ENCODE measurements at places on chromosomes 13 and 19.

GRCh38 chr13:101552786-101553185, 100.3 kb downstream of the ITGBL1 start:
- H3K27me3 ChIP-seq: no peaks in the 10 kb centered on the region
- no peaks in the 10 kb centered on the region for H3K36me3 ChIP-seq
- DNase-seq: no peak
- no peak overlapping the region for H3K4me3 ChIP-seq
- no peak overlapping the region for H3K27ac ChIP-seq
- no peaks in the 10 kb centered on the region for H3K4me1 ChIP-seq

DNA sequence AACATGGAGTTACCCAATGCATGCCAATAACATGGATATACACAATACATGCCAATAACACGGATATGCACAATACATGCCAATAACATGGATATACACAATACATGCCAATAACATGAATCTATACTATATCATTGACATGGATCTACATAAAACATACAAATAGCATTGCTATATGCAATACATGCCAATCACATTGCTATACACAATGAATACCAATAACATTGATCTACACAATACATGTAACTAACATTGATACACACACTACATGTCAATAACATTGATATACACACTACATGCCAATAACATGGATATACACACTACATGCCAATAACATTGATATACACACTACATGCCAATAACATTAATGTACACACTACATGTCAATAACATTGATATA, 932 bp upstream of the PIP5K1C start:
- DNase-seq: no peak
- peaks cover 52% of the 10 kb centered on the region for H3K4me1 ChIP-seq
- peaks cover 10% of the 10 kb centered on the region for H3K27me3 ChIP-seq
- no peak overlapping the region for H3K4me3 ChIP-seq

- H3K27ac ChIP-seq: no peak overlapping the region
- H3K36me3 ChIP-seq: no peaks in the 10 kb centered on the region
- H3K4me1 ChIP-seq: no peaks in the 10 kb centered on the region
- DNase-seq: no peak
- no peak overlapping the region for H3K4me3 ChIP-seq
These were observed 901.4 kb downstream of the EFNB2 start for GRCh38 chr13:105634059-105634458.

DNA sequence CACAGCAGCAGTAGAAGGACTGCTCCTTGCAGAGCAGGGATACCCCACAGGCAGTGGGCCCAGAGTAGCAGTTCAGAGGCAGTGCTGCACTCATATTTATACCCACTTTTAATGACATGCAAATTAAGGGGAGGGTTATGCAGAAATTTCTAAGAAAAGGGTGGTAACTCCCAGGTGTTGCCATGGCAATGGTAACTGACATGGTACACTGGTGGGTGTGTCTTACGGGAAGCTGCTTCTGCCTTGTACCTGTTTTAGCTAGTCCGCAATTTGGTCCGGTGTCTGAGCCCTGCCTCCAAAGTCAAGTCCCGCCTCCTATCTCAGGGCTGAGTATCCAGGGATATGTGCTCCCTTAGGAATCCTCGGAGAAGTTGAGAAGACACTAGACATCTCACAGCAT, 79.2 kb upstream of the UQCRFS1 start:
- no peak overlapping the region for H3K27ac ChIP-seq
- no peaks in the 10 kb centered on the region for H3K4me1 ChIP-seq
- H3K4me3 ChIP-seq: no peak overlapping the region
- no peak for DNase-seq
- H3K27me3 ChIP-seq: no peaks in the 10 kb centered on the region

GRCh38 chr13:44388427-44389059, 14.9 kb downstream of the SERP2 start:
- no peaks in the 10 kb centered on the region for H3K4me1 ChIP-seq
- DNase-seq: no peak
- no peaks in the 10 kb centered on the region for H3K27me3 ChIP-seq
- no peak overlapping the region for H3K27ac ChIP-seq
- no peak overlapping the region for H3K4me3 ChIP-seq

DNA sequence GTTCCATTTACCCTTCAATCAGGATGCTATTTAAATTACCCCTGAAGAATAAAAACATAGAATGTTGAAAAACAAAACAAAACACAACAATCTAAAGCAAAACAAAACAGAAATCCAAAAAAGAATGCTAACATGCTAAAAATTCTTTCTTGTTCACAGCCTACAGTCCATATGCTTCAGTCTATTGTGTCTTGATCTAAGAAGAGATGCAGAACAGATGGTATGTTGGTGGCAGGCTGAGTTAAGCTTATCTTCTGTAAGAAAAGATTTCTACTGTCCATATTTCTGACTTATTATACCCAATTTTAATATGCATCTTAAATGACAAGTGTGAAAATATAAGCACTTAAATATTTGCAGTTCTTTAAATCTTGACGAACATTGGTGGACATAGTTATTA, 356.1 kb upstream of the SLITRK1 start:
- no peak overlapping the region for H3K4me3 ChIP-seq
- H3K4me1 ChIP-seq: no peaks in the 10 kb centered on the region
- DNase-seq: no peak
- no peaks in the 10 kb centered on the region for H3K27me3 ChIP-seq

DNA sequence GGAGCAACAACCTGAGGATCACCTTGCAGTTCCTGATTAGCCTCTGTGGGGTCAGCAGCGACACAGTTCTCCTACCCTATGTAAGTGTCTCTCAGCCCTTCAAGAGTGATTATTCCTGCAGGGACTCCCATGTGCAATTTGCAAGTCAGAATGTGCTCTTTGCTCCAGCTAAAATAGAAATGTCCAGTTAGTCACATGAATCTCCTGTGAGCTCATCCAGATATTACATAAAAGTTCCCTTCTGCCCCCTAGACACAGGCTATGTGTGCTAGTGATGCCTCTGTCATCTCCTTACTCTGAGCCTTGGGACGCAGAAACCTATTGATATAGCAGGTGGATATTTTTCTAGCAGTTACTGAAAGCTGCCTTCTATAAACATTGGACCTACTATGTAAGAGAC, 105.5 kb downstream of the ZAR1L start:
- no peaks in the 10 kb centered on the region for H3K27me3 ChIP-seq
- no peak overlapping the region for H3K4me3 ChIP-seq
- H3K27ac ChIP-seq: no peak overlapping the region
- DNase-seq: no peak
- H3K36me3 ChIP-seq: peaks cover 5% of the 10 kb centered on the region
- no peaks in the 10 kb centered on the region for H3K4me1 ChIP-seq

- no peaks in the 10 kb centered on the region for H3K27me3 ChIP-seq
- H3K36me3 ChIP-seq: no peaks in the 10 kb centered on the region
- H3K27ac ChIP-seq: no peak overlapping the region
- no peaks in the 10 kb centered on the region for H3K4me1 ChIP-seq
These were observed 10.2 kb upstream of the FUT2 start for GRCh38 chr19:48685583-48685982.

- no peaks in the 10 kb centered on the region for H3K4me1 ChIP-seq
- DNase-seq: no peak
- peaks cover 100% of the 10 kb centered on the region for H3K36me3 ChIP-seq
- no peaks in the 10 kb centered on the region for H3K27me3 ChIP-seq
- no peak overlapping the region for H3K27ac ChIP-seq
These were observed 13.5 kb downstream of the ESD start for GRCh38 chr13:46783504-46783903.

- peaks cover 19% of the 10 kb centered on the region for H3K4me1 ChIP-seq
- H3K4me3 ChIP-seq: peak overlapping the region; percentile 26
- H3K36me3 ChIP-seq: no peaks in the 10 kb centered on the region
- H3K27ac ChIP-seq: no peak overlapping the region
- H3K27me3 ChIP-seq: peaks cover 100% of the 10 kb centered on the region
These were observed 8.6 kb upstream of the CDX2 start for GRCh38 chr13:27977476-27978300.

GRCh38 chr19:58279042-58279924, 528 bp downstream of the ZNF8 start:
- H3K4me3 ChIP-seq: peak overlapping the region; percentile 98
- peaks cover 17% of the 10 kb centered on the region for H3K36me3 ChIP-seq
- H3K27me3 ChIP-seq: no peaks in the 10 kb centered on the region
- H3K4me1 ChIP-seq: peaks cover 17% of the 10 kb centered on the region

DNA sequence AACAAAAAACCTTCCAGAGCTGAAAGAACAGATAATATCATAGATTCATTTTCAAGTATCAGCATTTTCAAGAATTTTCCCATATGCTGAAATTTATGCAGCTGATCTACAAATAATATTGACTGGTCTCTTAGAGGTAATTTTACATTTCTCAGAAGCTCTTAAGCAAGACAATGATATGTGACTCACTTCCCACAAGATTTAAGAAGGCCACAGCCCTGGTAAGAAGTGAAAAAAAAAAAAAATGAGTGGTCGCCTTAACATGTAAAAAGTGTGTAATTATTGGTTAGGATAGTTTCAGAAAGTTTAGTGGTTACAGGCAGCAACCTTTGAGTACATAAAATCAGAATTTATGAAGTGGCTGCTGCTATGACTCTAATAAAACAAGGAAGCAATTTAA, 54.5 kb downstream of the NUFIP1 start:
- H3K27me3 ChIP-seq: no peaks in the 10 kb centered on the region
- H3K27ac ChIP-seq: no peak overlapping the region
- H3K4me1 ChIP-seq: peaks cover 11% of the 10 kb centered on the region
- DNase-seq: no peak
- no peaks in the 10 kb centered on the region for H3K36me3 ChIP-seq
- no peak overlapping the region for H3K4me3 ChIP-seq

GRCh38 chr13:33172400-33172799, 113.2 kb downstream of the STARD13 start:
- no peaks in the 10 kb centered on the region for H3K27me3 ChIP-seq
- H3K36me3 ChIP-seq: no peaks in the 10 kb centered on the region
- no peaks in the 10 kb centered on the region for H3K4me1 ChIP-seq
- no peak overlapping the region for H3K27ac ChIP-seq
- DNase-seq: no peak
- no peak overlapping the region for H3K4me3 ChIP-seq

DNA sequence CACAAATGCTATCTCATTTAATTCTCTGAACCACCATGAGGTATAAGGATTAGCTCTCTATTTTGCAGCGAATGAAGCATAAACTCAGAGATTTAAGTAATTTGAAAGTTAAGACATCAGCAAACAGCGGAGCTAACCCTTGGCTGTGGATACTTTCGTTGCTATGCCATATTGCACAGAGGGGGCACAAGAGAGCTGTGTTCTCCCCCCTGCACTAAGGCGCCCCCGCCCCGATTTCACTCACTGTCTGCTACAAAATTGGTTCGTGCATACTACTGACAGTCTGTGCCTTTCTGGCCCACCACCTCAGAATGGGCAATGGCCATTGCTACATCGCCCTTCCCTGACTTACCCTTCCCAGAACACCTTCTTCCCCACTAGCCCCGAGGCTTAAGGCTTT, 105.7 kb upstream of the OBI1 start:
- no peak for DNase-seq
- no peaks in the 10 kb centered on the region for H3K4me1 ChIP-seq
- H3K27ac ChIP-seq: no peak overlapping the region
- no peaks in the 10 kb centered on the region for H3K36me3 ChIP-seq
- H3K4me3 ChIP-seq: no peak overlapping the region
- H3K27me3 ChIP-seq: no peaks in the 10 kb centered on the region

DNA sequence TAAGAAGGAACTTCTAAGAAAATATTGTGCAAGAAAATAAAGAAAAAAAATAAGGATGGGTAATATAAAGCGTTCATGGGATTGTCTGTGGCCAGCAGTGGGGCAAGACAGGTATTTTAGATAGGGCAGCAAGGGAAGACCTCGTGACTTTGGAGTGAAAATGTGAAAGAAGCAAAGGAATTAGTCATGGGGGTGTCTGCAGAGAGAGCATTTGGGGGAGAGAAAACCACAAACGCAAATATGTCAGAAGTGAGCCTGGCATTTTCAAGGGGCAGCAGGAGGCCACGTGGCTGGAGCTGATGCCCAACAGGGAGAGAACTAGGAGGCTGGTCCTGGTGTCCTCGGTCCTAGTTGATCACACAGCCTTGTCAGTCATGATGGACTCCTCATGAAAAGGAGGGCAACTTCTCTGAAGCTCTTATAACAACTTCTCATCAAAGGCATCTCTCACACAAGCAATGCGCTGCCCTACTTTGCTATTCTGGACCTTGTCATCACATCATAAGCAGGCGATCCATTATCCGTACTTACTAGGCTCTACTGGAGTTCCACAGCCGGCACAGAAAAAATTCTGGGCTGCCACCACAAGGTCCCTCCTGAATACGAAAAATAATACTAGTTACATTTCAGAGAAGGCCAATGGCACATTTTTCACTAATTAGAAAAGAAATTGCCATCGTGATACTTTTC, 31.0 kb downstream of the RUBCNL start:
- peaks cover 12% of the 10 kb centered on the region for H3K36me3 ChIP-seq
- no peak overlapping the region for H3K27ac ChIP-seq
- H3K4me1 ChIP-seq: peaks cover 32% of the 10 kb centered on the region
- H3K27me3 ChIP-seq: no peaks in the 10 kb centered on the region
- no peak overlapping the region for H3K4me3 ChIP-seq

DNA sequence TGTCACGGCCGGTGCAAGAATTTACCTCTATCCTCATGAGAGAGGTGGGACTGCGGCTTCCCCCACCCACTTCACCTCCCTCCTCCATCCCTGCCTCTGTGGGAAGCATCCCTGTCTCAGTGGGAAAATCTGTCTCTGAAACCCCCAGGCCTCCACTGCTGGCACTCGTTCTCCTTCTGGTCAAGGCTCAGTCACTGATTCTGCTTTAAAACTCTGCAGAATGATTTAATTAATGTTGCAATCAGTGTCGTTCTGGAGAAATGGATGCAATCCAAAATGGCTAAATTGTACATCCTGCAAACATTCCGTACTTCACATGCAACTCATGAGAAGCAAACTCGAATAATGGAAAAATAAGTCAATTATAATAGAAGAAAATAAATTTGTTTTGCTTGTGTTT, 5.6 kb downstream of the RASL11A start:
- no peak overlapping the region for H3K27ac ChIP-seq
- no peak for DNase-seq
- no peak overlapping the region for H3K4me3 ChIP-seq
- H3K4me1 ChIP-seq: peaks cover 6% of the 10 kb centered on the region
- H3K27me3 ChIP-seq: no peaks in the 10 kb centered on the region
- H3K36me3 ChIP-seq: peaks cover 7% of the 10 kb centered on the region

GRCh38 chr13:94305463-94305862, 174.0 kb downstream of the DCT start:
- H3K36me3 ChIP-seq: no peaks in the 10 kb centered on the region
- no peak for DNase-seq
- H3K27ac ChIP-seq: no peak overlapping the region

Measured in spleen (tissue), 13 donors.